Stimulated activated CD8-positive, alpha-beta memory T cell treated with anti-CD3 and anti-CD28 coated beads, Interleukin-7, amount 100 ng/mL, for 1 hour (primary cell): ENCODE measurements at places on chromosomes 5 and 9.

DNA sequence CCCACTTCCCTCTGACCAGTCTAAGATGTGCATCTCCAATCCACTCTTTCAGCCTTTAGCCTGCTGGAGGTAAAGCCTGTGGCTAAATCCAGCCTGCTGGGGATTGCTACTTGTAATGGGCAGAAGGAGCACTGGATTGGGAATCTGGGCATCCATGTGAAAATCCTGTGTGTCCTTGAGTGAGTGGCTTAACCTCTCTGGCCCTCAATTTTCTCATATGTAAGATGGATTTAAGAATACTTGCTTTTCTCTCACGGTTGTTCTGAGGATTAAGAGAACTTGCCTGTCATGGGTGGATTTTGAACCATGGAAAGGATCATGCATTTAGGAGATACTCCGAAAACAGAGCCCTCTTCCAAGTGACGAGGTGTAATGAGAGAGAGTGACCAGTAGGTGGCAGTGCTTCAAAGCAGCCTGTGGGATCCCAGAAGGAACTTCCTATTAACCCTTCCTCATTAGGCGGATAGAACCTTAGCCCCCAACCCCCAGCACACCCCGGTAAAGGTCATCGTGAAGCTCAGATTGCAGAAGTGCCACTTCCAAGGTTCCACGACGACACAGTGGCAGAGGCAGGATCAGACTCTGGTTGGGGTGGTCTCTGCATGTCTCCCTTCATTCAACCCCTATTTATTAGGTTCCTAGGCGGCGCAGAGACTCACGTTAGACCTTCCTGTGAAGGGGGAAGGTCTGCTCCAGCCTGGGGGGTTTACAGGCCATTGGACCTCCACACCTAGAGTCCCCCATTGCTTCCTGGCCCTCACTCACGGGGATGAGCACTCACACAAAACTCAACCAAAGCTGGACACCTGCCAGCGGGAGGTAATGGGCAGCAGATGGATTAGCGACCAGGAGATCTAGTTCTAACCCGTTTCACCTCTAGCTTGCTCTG is 68.7 kb upstream of the ZNF618 start:
- peak; percentile 7 for DNase-seq

GRCh38 chr5:177447066-177447610 is 524 bp downstream of the PRR7 start:
- no peak for DNase-seq

DNA sequence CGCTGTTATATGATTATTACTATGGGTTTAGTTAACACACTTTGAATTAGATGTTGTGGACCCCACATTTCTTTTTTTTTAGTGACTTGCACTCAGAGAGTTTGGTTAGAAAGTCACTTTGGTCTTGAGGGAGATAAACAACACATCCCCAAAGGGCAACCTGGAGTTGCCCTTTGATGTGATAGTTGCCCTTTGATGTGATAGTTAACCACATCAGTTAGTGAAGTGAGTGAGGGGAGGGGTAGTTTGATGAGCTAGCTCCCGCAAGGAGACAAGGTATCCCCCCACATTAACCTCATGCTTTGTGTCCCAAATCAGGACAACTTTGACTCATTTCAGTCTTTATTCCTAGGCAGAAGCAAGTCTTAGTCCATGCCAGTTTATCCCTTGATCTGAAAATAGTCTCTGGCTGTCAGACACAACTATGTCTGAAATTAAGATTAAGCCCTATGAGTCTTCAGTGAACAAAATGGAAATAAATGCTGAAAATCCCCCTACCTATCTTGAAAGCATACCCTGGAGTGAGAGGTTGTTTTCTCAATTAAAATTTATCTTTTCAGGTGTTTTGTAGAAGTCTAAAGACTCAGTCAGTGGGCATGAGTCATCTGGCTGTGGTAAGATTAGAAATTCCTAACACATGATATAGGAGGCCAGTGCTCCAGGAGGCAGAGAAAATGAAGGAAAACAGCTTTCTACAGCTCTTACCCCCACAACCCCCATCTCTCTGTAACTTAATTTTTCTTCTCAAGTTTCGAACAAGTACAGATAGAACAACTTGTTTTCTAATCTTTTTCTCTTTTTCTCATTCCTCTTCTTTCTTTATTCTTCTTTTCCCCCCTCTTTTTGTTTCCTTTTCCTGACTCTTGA is 208.9 kb upstream of the DMRTA1 start:
- no peak for DNase-seq

DNA sequence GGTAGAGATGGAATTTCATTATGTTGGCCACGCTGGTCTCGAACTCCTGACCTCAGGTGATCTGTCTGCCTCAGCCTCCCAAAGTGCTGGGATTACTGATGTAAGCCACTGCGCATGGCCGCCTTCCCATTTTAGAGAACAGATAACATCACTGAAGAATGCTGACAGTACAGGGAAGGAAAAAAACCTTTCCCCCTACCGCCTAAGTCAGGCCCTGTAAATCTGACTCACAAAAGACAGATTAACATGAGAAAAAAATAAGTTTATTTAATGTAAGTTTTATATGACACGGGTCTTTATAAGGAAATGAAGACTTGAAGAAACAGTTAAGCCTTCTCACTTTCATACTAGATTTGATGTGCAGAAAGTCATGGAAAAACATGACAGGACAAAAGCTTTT is 227.2 kb upstream of the ZNF608 start:
- no peak for DNase-seq

GRCh38 chr9:80191108-80191507 is 619.3 kb downstream of the TLE4 start:
- DNase-seq = no peak

- no peak for DNase-seq
Observed at GRCh38 chr5:80067016-80067415, 31.9 kb downstream of the THBS4 start.

GRCh38 chr9:16501726-16502125 is 368.7 kb downstream of the BNC2 start:
- DNase-seq = no peak

GRCh38 chr9:127887792-127888191 is 10.3 kb upstream of the AK1 start:
- no peak for DNase-seq

GRCh38 chr5:23763170-23763569 is 255.8 kb downstream of the PRDM9 start:
- DNase-seq = no peak

DNA sequence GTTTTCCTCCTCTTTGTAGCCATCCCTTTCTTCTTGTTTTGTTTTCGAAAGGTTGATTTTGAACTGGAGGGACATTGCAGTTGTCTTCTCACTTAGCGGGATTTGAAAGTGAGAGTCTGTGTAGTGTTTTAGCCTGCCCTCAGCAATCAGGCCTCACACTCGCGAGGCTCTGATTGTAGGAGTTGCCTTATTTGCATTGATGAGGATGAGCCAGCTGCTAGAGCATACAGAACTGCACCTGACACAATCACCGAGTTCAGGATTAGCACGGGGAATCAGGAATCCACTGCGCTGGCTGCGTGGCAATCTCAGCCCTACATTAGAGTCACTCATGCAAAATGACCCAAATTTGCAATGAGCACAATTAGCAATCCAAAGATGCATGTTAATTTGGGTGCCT is 122.5 kb upstream of the TMEM161B start:
- DNase-seq = no peak

DNA sequence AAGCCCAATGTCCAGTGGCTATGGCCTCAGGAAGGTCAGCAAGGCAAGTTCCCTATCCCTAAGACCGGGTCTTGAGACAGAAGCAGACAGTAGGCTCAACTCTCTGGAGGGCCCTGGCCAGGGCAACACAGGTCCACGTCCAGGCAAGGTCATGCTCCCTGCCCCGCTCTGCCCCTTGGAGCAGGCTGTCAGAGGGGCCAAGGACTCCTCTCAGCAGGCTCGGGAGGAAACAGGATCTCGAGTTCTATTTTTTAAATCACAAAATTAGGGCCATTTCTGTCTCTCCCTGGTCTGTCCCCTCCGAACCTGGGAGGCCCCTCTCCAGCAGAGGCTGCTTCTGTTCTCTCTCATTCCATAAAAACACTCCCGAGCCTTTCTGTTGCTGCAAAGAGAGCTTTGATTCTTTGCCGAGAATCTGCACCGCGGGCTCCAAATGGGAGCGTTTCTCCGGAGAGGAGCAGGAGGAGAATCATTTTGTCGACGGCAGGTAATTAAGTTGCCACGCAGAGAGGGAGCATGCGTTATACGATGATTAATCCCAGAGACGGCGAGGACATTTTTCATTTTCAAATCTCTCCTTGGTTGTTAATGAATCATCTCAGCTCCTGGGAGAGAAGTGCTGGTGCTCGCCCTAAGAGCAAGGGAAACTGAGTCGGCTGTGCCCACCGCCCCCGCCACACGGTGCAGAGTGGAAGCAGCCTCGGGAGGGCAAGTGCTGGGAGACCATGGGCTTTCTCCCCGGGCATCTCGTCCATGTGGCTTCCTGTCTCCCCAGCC is 24.5 kb upstream of the FCN1 start:
- no peak for DNase-seq

GRCh38 chr5:131749138-131749537 is 47.7 kb downstream of the FNIP1 start:
- DNase-seq = no peak

GRCh38 chr9:106291786-106292185 is 571.2 kb upstream of the ZNF462 start:
- DNase-seq = no peak

DNA sequence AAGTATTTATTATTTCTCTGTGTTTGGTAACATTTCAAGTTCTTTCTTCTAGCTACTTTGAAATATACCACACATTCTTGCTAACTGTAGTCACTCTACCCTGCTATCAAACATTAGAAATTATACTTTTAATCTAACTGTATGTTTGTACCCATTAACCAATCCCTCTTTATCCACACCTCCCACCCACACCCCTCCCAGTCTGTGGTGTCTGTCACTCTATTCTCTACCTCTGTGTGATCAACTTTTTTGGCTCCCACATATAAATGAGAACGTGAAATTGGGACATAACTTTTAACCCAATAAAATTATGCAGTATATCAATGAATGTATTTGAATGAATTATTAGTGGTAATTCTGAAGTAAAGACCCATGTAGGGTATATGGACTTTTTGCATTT is 79.7 kb downstream of the PBX3 start:
- no peak for DNase-seq

GRCh38 chr5:33161421-33161820 is 279.3 kb upstream of the TARS1 start:
- no peak for DNase-seq

- no peak for DNase-seq
Observed at GRCh38 chr9:88831713-88832407, 159.4 kb upstream of the S1PR3 start.

DNA sequence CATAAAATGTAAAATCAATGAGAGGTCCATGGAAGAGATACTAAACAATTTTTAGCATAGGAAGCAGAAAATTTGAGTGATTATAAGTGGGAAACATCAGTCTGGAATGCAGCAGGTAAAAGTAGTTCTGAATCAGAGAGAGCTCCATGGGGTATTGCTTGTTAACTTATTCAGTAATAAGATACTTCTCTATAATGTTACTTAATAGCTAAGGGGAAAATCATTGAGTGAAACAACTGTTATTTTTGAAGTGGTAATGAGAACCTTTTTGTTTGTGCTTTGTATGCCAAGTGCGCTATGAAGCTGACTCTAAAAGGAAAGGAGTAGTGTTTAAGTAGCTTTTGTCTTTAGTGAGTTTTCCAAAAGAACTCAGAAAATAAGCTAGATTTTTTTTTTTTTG is 95.2 kb downstream of the ERBIN start:
- no peak for DNase-seq

DNA sequence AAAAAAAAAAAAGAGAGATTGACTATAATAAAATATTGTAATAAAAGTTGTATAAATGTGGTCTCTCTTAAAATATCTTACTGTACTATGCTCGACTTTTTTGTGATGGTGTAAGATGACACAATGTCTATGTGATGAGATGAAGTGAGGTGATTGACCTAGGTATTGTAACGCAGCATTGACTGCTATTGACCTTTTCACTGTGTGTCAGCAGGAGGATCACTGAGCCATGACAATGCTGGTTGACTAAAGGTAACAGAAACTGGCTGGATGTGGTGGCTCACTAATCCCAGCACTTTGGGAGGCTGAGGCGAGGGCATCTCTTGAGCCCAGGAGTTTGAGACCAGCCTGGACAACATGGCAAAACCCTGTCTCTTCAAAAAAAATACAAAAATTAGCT is 78.6 kb upstream of the MYO10 start:
- DNase-seq = no peak

DNA sequence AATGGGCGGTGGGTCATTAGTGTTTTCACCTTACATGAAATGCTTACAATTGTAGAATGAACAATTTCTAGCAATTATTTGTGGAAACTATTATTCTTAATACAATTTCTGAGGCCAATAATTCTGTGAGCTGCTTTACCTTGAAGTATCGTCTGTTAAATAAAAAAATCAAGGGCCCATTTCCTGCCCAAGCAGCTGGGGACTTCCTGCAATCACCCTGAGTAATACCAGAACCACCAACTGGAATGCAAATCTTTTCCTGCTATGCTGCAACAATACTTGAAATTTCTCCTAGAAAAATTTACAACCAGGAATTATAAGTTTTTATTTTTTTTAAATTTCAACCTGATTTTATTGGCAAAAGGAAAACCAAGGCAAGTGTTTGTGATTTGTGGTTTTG is 52.6 kb downstream of the ADAMTS16 start:
- no peak for DNase-seq

GRCh38 chr9:107530679-107531078 is 41.1 kb upstream of the KLF4 start:
- no peak for DNase-seq

DNA sequence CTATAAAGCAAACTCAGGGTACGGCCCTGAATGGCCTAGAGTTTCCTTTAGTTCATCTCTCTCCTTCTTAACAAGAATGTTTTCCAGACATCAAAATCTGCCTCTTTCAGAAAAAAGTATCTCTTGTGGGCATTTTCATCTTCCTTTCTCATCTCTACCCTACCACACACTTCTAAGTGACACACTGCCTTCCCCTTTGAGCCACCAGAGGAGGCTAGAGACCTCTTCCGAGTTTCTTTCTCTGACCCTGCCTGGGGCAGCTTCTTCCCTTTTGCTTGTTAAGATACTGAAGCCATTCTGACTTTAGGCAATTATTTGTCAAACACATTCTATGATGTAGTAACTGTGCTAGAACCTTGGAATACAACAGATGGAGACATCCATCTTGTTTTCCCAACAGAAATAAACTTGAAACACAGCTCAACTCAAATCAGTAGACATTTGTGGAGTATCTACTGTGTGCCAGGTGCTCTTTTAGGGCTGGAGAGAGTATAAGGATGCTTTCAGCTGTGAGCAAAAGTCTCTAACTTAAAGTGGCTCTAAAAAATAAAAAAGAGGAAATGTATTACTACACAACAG is 8.6 kb upstream of the SV2C start:
- DNase-seq = no peak

GRCh38 chr9:14924230-14925219 is 14.3 kb upstream of the FREM1 start:
- DNase-seq = no peak

DNA sequence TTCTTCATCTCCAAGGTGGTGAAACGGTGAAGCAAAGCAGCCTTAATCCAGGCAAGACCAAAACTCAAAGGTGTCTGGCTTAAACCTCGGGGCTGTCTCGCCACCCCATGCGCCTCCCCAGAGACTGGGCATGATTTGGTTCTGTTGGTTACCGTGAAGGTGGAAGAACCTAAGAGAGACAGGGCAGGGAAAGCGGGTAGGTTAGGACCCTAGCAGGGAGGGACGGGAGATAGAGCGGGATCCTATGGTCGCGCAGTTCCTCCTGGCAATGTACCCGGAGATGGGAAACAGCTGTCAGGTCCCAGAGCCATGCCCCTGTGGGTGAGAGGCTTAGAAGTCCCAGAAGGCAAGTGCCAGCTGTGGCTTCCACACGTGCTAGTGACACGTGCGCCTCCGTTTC is 418.3 kb upstream of the IRX1 start:
- no peak for DNase-seq
